MCF 10A (cell line): ENCODE measurements at places on chromosomes 12 and 14. TPM values are rescaled to one million over a fixed set of nuclear protein-coding genes. Genes with fewer than 3 reads are reported as not detected.

CCDC38 gene
- total RNA-seq, result 0.12 TPM in 1 of 2 replicates, not detected in the other

GLIPR1 gene
- total RNA-seq, result 29.6 and 36.4 TPM in 2 replicates

ACOT6 gene
- not detected in 2 replicates for total RNA-seq

CCDC175 gene
- total RNA-seq, result not detected in 2 replicates

PPHLN1 gene
- total RNA-seq, result 51.1 and 54.5 TPM in 2 replicates

KCNJ8 gene
- total RNA-seq, result not detected in 2 replicates

SMCO3 gene
- 0.20 TPM in 1 of 2 replicates, not detected in the other for total RNA-seq

ATP5F1B gene
- total RNA-seq, result 719 and 909 TPM in 2 replicates

KRT6C gene
- 0.19 and 0.44 TPM in 2 replicates for total RNA-seq

PZP gene
- not detected in 2 replicates for total RNA-seq
